ENCODE measurements at places on chromosomes 5 and 9.

DNA sequence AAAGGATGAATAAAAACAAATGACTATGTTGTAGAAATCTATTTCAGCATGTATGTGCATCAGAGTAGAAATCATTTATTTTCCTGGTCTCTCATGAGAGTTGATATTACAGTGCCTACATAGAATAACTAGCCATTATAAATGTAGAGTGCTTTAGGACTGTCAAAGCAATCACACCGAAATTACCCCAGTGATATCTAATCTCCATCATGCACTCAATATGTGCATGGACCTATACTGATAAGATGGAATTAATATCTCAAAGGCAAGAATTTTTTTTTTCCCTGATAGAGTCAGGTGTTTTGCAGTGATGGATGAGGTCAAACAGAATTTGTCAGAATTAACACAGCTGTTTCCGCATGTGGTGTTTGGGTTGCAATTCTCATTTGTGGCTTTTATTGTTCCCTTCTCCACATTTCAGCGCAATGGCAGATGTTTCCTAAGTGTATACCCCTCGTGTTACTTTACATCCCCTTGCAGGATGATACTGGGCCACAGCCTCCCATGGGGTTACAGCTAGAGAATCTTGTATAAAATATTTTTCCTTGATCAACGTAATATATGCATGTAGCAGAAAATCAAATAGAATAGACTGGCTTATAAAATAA is 298.8 kb downstream of the RASEF start:
- DNase-seq = no peak

DNA sequence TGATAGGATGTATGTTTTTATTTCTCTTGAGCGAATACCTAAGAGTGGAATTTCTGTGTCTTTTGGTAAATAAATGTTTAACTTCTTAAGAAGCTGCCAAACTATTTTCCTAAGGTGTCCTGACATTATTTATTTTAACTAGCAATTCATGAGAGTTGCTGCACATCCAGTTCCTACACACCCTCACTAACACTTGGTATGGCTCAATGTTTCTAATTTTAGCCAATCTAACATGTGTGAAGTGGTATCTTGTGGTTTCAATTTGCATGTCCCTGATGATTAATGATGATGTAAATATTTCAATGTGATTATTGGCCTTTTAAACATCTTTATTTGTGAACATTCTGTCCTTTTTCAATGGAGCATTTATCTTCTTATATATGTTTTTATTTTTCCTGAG is 2095.5 kb upstream of the C9orf72 start:
- DNase-seq = no peak

DNA sequence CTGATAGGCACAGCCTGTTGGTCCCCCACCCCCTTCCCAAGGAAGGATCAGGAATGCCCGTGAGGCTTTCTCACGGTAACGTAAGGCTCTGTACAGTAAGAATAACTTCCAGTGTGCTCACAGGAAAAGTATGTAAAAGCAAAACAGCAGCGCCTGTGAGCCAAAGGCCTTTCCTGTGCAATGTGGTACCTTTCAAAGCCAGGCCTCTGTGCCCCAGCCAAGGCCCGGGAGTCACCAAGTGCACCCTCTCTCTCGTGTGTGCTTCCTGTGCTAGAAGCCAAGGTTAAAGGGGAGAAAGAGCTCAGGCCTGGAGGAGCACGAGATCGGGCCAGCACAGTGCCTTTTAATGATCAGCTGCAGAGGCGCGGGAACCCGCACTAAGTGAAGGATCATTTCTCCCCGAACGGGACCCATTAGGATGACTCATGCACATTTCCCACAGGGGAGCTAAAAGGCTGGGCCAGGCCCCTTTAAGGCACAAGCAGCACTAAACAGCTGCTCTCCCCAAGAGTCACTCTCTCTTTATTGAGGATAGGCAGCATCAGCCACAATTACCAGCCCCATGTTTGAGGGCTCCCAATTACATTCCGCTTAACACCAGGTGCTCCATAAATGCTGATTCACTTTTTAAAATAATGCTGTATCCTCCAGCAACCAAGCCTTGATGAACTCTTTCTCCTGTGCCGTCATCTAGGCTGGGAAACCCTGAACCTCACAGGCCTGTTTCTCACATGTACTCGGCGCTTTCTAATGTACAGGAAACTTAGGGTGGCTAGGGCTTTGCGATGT is 42.8 kb downstream of the SHB start:
- no peak for DNase-seq

GRCh38 chr5:128671943-128672342 is 133.9 kb upstream of the FBN2 start:
- no peak for DNase-seq

DNA sequence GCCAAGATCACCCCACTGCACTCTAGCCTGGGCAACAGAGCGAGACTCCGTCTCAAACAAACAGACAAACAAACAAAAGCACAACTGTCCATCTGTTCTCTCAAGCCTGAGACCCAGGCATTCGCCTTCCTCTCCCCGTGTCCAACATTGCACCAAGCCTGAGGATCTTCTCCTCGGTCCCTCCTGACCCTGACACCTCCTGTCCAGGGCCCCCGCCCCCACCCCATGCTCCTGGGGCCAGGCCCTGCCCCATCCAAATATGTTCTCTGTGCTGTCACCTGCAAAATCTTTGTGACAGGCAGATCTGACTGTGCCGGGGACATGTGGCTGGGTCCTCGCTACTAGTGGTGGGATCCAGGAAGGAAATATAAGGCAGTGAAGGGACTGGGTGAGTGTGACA is 33.4 kb upstream of the UNC5A start:
- no peak for DNase-seq

DNA sequence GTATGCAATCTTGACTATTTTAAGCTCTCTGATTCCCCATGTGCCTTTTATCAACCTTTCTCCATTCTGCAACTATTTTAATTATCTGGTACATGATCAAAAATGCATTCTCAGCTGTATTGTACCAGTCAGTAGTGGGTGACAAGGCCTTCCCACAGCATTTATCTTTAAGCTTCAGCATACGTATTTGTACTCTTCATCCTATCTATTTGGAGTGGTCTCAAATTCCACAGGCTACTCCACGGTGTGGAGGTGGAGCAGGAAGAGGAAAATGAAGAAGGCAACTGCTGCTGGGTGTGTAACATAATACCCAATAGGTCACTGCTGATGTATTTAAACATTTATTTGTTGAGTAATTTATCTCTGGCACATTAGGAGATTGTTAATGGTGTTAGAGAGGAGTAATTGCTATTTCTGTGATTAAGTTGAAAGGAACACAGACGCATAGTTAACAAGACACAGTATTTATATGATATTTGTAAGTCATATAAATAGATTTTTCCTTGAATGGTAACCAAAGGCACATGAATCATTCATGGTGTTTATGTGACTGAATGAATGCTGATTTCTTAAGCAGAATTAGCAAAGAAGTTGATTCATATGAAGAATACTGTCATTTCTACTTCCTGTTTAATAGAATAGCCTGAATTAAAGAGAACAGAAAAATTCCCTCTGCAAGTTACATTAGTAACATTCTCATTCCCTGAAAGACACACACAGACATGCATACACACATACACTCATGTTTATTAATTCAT is 153.8 kb upstream of the NR3C1 start:
- DNase-seq = no peak

DNA sequence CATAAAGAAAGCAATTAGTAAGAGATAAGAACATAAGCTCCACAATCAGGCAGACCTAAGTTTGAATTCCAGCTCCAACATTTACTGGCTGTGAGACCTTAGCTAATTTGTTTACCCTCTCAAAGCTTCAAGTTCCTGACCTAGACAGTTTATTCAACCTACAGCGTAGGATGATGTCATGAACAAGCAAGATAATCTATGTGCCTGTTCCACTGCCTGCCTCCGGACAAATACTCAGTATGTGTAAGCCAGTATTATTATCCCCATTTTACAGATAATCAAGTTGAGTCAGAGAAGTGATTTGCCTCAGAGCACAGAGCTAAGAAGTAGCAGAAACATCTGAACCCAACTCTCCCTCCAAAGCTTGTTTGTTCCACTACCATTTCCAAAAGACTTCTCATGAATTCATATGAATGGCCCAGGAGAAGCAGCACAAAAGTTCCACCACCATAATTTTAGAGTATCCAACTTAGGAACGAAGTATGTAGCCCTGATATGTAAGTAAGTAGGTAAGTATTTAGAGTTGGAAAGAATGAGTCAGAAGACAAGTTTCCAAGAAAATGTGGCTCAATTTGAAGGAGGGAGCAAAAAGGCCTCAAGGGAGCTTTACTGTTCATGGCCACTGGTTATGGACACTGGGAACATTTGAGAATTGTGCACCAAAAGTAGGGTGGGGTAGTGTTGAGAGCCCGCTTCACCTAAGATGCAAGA is 398.2 kb downstream of the NFIB start:
- DNase-seq = no peak

- DNase-seq = no peak
Measured at GRCh38 chr9:69469136-69469535, 144.1 kb downstream of the ENTREP1 start.

- DNase-seq = peak; percentile 69
Measured at GRCh38 chr9:2053883-2054845, 39.0 kb downstream of the SMARCA2 start.

DNA sequence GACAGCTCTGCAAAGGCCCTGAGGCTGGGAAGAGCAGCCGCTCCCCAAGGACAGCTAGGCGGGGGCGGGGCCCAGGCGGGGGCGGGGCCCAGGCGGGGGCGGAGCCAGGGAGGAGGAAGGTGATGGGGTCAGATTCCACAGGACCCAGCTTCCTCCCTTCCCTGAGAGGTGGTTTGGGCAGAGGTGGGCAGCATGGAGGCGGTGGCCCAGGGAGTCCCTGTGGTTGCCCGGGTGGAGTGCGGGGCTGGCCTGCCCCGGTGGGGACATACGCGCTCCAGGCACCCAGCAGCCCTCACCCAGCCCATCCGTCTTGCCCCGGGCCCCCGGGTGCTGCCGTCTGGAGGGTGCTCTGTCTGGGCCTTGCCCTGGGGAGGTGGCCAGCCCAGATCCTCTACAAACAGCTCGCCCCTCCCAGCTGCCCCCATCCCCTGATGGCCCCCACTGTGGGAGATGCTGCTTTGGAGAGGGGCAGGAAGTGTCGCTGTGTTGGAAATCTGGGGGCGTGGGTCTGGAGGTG is 11.0 kb upstream of the RNU6ATAC start:
- DNase-seq = no peak

DNA sequence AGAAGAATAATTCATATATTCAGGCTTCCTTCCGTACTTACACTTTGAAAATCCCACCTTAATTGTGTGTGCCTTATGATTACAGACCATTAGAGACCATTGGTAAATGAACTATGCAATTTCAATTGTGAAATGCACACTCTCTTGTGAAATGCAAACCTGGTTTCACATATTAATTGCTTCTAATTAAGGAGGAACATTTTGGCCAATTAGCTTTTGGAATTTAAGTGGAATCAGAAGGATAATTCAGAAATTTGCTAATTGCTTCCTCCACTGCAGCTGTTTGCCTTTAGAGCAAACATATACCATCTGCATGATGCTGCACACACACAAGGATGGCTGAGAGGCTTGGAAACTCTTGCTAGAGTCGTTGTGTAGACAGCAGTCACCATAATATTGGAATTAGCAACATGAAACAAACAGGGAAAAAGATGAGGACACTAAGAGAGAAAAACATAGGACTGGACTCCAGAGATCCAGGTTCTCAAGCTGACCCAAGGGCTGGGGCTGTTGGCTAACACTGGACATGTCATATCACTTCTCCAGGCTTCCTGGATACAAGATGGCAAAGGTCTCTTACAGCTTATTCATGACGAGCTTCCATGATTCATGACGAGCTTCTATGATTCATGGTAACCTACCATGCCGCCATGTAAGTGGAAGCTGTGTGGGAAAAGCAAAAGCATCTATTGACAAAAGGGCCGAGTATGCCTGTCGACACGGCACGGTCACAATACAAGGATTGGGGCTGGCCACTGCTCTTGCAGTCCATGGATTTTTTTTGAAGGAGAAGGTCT is 78.0 kb downstream of the PTCH1 start:
- no peak for DNase-seq

DNA sequence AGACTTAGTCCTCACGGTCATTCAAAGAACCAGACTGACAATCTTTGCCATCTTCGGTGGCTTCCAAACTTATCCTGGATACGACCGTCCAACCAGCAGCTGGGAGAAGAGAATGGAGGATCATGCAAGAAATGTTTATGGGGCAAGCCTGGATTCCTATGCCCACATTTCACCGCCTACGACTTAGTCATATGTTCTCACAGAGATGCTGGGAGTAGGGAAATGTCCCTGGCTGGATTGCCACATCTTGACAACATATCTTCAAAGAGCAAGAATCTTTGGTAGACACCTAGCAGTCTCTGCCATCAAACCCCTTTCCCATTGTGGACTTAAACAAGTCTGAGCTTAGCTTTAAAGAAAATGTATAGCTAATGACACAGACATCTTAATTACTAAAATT is 5.0 kb downstream of the MED7 start:
- no peak for DNase-seq

Data from cerebellar cortex (tissue), 1 donor.